ENCODE measurements at places on chromosomes 12 and 14. TPM values are rescaled to one million over a fixed set of nuclear protein-coding genes. Genes with fewer than 3 reads are reported as not detected.

The MMP14 gene
- 229 TPM for total RNA-seq

- no peak for DNase-seq
Measured at GRCh38 chr12:11970155-11970520, 100.6 kb upstream of the BCL2L14 start.

DNA sequence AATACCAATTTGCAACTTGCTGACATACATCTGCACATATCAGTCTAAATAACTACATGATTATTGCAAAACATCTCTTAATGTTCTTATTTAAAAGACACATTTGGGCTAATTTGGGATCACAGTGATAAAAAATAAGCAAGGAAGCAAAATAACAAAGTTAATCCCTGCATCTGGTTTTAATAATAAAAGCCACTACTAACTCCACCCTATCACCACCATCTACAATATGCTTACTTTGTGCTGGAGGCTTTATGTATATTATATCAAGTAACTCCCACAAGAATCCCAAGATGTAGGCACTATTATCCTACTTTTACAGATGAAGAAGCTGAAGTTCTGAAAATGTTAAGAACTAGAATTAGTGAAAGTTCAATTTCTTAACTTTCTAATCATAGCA is 45.7 kb downstream of the TAOK3 start:
- DNase-seq = no peak

- DNase-seq = peak; percentile 88
Measured at GRCh38 chr12:12922191-12922616, 29.8 kb downstream of the GPRC5D start.

DNA sequence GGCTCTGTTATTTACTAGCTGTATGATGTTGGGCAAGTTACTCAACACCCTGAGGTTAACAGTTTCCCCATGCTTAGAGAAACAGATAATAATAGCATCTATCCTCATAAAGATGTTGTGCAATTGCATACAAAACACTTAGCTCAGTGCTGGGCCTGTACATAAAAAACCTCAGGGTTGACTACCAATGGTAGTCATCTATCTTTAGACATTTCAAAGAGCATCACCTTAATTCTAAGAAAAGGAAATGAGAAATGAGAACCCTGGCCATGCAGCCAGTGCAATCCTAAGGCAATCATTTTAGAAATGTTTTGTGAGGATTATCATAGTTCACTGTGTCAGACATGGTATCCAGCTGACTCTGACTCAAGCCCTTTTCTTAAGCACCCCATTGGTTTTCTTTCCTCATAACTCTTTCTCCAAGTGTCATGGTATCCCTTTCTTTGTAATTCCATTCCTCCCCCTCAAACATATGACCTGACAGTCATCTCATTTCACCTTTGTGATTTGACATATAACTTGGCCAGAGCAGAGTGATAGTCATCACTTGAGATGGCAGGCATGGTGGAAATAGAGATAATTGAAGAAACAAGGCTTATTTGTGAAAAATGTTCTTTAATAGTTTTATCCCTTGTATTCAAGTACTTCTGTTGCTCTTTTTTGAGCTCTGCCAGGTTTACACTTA is 29.5 kb upstream of the OSBPL8 start:
- no peak for DNase-seq

DNA sequence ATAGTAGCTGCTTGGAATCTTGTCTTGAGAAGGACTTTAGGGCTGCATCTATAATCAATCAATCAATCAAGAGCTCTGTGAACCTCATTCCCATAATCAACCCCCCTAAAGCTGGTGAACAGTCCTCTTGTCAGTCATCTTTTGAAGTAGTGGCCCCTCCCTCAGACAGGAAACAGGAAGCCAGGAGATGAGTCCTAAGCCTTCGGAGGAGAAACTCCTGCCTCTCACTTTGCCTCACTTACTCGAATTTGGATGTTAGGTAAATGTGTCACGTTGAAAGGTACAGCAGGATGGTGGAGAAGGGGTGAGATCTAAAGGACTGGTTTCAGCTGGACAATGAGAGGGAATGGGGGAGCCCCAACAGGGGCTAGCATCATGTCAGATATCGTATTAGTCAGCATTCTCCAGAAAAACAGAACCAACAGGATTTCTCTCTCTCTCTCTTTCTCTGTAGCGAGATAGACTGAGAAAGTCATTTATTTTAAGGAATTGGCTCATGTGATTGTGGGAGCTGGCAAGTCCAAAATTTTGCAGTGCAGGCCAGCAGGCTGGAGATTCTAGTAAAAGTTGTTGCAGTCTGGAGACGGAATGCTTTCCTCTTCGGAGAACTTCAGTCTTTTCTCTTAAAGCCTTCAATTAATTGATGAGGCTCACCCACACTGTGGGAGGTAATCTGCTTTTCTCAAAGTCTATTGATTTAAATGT is 144.4 kb upstream of the PWP1 start:
- no peak for DNase-seq

DNA sequence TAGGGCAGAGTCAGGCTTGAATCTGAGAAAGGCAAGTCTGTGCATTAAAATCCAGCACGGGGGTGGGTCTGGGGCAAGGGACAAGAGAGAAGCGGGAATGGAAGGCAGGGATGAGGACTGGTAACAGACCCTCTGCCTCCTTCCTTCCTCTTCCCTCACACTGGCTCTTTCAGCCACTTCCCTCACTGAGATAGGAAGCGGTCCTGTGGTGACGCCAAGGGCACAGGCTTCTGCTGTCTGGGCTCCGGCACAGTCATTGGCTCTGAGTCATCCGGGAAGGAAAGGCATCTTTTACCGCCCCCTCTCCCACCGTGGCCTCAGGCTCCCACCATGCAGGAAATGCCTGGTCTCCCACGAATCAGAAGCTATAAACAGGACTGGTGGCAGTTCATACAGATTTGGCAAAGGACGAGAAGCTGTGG is 70.2 kb downstream of the ETV6 start:
- DNase-seq = peak; percentile 91

DNA sequence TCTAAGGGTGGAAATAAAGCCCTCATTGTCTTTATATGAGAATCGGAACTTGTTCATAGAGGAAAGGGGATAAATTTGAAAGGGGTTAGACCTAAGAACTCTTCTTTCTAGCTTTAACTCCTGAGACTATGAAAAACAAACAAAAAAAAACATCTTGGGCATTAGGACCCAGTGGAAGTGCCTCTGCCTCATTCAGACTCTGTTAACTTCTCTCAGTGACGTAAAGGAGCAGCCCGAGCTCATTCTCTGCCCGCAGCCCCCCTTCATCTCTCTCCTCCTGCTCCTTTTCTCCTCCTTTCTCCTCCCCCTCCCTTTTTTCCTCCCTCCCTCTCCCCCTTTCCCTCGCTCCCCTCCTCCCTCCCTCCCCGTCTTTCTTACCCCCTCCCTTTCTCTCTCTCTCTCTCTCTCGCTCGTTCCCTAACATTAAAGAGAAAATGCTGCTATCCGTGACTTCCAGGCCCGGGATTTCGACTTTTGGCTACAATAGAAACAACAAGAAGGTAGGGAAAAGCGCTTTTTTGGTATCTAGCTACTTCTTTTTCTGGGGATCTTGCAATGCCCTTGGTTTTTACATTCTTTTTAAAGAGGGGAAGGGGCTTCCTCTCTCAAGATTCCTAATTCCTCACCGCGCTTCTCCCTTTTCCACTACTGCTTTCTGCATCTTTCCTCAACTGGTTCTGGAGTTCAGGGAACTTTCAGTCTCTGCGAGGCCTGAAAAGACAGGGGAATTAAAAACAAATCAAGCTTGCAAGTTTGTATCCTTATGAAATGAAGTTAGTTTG is at the start of gene RBMS2:
Gene RBMS2, plus strand, starts transcription at position 231 of the 782 bp plus-strand sequence. Its CDS starts 204 bp downstream, at position 435.
- DNase-seq = peak; percentile 90

The HHIPL1 gene
- total RNA-seq = 11.6 TPM

Data from posterior vena cava (tissue), 2 donors.